ENCODE measurements at places on chromosomes 4 and X. TPM values are rescaled to one million over a fixed set of nuclear protein-coding genes. Genes with fewer than 3 reads are reported as not detected.

CENPU gene
- 82.7 TPM for total RNA-seq

GRCh38 chr4:157076578-157076947 is 613 bp downstream of the GLRB start:
- DNase-seq: no peak

BEX5 gene
- total RNA-seq: 8.4 TPM

GRCh38 chrX:2321411-2321810 is 179.4 kb downstream of the DHRSX start:
- DNase-seq: no peak

TMEM154 gene
- 20.8 TPM for total RNA-seq

DNA sequence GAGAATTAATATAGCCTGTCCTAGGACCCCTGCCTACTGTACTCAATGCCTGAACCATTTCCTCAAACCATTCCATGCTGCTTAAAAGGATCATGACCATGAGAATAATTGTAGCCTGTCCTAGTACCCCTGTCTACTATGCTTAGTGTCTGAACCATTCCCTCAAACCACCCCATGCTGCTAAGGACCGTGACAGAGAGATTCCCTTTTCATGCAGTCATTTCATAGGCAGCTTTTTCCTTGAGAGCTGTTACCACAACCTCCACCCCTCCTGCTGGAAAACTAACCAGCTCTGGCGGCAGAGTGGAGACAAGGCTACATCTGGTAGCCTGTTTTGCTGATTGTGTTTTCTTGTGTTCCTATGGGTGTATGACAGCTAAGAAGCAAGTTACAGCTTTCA is 174.9 kb upstream of the SMARCAD1 start:
- DNase-seq: no peak

HSD17B13 gene
- total RNA-seq: not detected

PI4K2B gene
- 42.3 TPM for total RNA-seq

DNA sequence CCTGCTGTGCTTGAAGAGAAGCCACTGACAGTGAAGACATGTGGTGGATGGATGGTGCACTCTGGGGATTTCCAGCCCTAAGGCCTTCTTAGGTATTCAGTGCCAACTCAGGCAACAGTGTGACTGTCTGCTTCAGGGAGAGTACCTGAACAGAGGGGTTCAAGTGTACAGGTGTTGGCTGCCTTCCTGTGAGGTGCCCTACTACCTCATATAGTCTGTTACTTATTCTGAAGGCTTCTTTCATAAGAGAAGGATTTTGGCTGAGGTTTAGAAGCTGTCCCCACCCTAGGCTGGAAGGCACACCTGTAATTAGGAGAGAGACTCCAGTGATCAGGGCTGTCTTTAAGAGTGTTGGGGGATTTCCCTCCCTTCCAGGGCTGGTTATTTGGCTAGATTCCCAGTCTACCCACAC is 1.8 kb downstream of the FTHL17 start:
- peak; percentile 41 for DNase-seq

RASSF6 gene
- total RNA-seq: not detected

RAB9B gene
- total RNA-seq: 0.44 TPM

DNA sequence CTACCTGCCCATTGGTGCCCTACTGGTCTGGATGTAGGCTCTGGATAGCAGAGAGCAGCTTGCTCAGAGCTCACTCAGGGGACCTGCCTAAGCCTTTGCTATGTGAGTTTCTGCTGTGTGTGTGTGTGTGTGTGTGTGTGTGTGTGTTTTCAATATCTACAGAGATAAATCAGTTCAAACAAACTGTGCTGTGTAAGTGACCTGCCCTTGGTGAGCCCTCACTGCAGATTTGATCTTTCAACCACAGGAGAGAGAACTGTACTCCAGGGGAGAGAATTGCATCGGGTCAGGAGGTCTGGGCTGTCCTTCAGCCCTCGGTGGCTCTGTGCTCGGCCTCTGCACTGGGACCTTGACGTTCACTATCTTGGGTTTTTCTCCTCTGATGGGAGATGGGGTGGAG is 35.0 kb upstream of the CDKN2AIP start:
- DNase-seq: no peak

GRCh38 chr4:54800831-54801530 is 143.2 kb downstream of the KIT start:
- DNase-seq: no peak

- DNase-seq: no peak
Observed at GRCh38 chrX:143568467-143568866, 51.2 kb upstream of the SPANXN3 start.

GRCh38 chr4:185304944-185305690 is 90.6 kb downstream of the LRP2BP start:
- peak; percentile 47 for DNase-seq

DNA sequence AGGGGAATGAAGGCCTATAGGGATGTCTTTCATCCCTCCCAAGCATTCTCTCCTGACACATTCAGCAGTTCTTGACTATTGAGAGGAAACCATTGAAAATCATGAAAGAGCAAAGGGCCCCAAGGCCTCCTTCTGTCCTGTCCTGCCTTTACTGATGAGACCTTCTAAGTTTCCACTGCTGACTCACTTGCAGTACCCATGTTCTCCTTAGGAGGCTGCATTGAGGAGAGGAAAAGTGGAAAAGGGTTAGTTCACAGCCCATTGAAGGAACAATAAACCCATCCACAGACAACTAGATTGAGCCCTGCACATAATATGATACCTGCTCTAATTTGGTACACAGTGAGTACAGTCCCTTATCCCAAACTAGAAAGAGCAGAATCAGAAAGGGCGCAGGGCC is 115.1 kb upstream of the PNPLA4 start:
- no peak for DNase-seq

CBR4 gene
- total RNA-seq: 18.0 TPM

- no peak for DNase-seq
Observed at GRCh38 chr4:11111876-11112275, 316.8 kb downstream of the HS3ST1 start.

- no peak for DNase-seq
Observed at GRCh38 chr4:41437111-41437536, 100.8 kb upstream of the LIMCH1 start.

DNA sequence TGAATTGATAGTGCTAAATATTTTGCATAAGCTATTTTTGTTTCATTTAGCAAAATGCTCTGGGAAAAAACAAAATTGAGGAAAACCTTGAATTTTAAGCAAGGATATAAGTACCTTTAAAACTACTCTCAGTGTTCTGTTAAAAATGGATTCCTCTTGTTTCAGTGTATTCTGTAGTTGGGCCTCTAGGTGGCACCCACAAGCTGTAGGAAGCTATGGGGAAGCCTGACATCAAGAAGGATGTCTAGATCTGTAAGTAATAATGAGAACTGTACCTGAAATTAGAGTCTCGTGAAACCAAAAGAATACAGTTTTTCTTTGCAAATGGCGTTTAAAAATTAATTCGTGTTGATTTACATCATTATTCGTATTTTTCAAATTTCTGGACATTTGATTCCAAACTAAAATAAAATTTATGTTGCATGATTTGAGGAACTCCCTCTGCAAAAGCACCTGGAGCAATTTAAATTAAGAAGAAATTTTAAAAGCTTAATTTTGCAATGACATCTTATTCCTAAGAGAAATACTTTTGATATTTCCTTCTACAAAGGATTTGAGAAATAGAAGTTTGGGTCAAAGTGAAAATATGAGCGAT is 51.2 kb downstream of the TMPRSS11E start:
- peak; percentile 75 for DNase-seq

ABLIM2 gene
- 0.55 TPM for total RNA-seq

DCHS2 gene
- total RNA-seq: not detected

DNA sequence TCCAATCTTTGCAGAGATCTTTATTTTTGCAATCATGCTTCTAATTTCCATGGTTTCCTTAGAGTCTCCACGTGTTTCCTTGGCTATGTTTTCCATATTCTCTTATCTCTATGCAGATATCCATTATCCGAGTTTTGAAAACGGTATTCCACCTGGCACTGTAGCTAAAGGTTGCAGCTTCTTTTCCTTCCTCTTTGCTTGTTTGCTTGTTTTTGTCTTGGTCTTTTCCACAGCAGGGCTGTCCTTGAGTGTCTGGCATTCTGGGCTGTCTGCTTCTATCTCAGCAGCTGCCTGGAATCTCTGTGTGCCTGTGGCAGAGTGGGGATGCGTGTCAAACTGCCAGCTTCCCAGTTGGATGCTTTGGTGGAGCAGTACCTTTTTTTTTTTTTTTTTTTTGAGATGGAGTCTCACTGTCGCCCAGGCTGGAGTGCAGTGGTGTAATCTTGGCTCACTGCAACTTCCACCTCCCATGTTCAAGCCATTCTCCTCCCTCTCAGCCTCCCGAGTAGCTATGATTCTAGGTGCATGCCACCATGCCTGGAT is 46.9 kb downstream of the WFS1 start:
- no peak for DNase-seq

GRCh38 chr4:81776794-81777193 is 305.1 kb upstream of the RASGEF1B start:
- DNase-seq: no peak

- no peak for DNase-seq
Observed at GRCh38 chr4:52126966-52127365, 75.9 kb downstream of the SPATA18 start.

DNA sequence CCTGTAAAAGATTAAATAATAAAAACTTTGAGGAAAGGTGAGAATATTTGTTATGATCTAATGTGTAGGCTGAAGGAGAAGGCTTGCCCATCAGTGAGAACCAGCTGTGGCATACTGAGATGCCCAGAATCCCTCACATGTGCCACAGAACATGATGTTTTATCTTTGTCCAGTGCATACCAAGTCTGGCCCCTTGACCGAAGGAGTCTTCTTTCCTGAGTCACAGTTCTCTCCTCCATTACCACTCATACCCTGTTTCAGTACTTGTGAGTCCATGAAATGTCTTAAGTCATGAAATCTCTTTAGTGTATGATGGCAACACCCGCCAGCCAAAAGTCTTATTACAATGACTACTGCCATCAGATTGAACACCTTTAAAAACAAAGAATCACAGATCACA is 42.7 kb downstream of the PPARGC1A start:
- DNase-seq: no peak

GRCh38 chr4:55725057-55725456 is 89.0 kb upstream of the NMU start:
- DNase-seq: no peak

GRCh38 chr4:65724973-65725372 is 54.7 kb upstream of the EPHA5 start:
- DNase-seq: no peak

DNA sequence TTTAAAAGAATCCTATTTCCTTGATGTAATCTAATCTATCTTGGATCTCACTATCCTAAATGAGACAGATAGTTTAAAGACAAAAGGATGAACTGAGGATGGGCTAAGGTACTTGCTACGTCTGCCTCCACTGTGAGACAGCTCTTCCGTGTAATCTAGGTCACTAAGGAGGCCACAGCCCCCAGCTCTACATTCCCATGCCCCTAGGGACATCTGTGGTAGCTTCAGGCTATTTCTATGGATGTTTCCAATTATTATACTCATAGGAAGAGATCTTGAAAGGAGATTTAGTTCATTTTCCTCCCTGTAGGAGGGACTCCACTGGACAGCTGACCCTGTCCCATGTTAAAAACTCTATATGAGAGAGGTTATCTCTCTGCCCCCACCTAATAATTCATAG is 140.8 kb upstream of the TRPC5 start:
- DNase-seq: no peak

DNA sequence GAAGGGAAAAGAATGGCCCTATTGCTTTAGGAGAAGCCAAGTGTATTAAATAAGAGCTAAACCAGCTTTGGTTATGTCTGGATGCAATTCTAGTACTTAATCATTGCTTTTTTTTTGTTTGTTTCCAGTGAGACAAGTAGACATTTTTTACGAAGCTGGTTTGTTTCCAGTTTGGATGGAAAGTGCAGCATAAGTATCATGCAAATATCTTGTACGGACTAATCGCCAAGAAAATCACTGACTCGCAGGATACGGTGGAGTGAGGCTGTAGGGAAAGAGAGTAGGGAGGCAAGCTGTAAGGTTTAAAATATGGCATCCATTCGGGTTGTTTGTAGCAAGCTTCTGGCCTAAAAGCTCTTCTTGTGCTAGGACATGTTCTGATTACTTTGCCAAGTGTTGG is 64.8 kb downstream of the HPGD start:
- DNase-seq: no peak

MCF2 gene
- 0.10 TPM for total RNA-seq

FMR1NB gene
- not detected for total RNA-seq

- no peak for DNase-seq
Observed at GRCh38 chr4:139227729-139228404, 50.8 kb upstream of the ELF2 start.

TSC22D3 gene
- total RNA-seq: 26.0 TPM

- DNase-seq: no peak
Observed at GRCh38 chrX:19792412-19792811, 95.0 kb downstream of the SH3KBP1 start.

DNA sequence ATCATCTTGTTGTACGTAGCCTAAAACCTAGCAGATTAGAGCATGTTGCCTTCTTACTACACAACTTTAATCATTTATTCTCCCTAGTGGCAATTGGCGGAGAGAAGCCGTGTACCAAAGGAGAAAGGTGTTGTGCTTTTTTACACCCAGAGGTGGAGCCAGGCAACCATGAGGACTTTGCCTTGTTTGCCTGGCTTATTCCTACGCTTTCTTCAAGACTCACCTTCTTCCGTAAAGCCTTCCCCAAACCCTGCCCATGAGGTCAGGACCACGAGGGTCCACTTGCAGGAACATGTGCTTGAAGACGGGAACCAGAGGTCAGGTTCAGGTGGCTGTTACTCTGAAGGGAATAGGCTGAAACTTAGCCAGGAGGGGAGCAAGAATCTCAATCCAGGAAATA is 290.5 kb downstream of the RAB28 start:
- no peak for DNase-seq

GRCh38 chr4:136306361-136306760 is 1225.9 kb downstream of the PCDH18 start:
- DNase-seq: no peak

DNA sequence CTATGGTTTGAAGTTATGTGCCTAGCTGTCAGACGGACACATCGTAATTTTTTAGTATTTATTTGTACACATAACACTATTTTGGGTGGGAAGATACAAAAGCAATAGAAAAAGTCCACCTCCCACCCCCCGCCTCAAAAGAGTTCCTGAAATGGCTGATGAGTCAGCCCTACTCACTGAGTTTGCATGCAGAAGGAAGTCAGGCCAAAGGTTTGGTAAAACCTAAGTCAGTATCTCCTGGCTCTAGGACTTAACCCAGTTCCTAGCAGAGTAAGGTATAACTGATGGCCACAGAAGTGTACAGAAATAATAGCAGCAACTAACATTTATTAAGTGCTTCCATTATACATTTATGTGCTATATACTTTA is 2.9 kb upstream of the KLHL2 start:
- peak; percentile 37 for DNase-seq

UGT2B28 gene
- total RNA-seq: not detected

- DNase-seq: no peak
Observed at GRCh38 chr4:135354876-135355275, 1153.3 kb upstream of the PABPC4L start.

AKAP14 gene
- not detected for total RNA-seq

GRCh38 chrX:31209005-31209628 is 137.3 kb upstream of the FTHL17 start:
- no peak for DNase-seq

RAI2 gene
- total RNA-seq: 0.43 TPM

- DNase-seq: no peak
Observed at GRCh38 chrX:12149670-12150407, 11.6 kb downstream of the FRMPD4 start.

GRCh38 chr4:52103319-52103718 is 52.2 kb downstream of the SPATA18 start:
- DNase-seq: no peak

- DNase-seq: no peak
Observed at GRCh38 chr4:141275834-141276233, 55.1 kb downstream of the ZNF330 start.

Data from activated CD4-positive, alpha-beta memory T cell treated with anti-CD3 and anti-CD28 coated beads for 36 hours (primary cell).